ENCODE measurements at places on chromosomes 2 and 18.
A peak's percentile ranks its signal among the peaks of the same experiment; 100 is the strongest.

- no peak for DNase-seq
These were observed 219.6 kb downstream of the CD226 start for GRCh38 chr18:69727912-69728572.

DNA sequence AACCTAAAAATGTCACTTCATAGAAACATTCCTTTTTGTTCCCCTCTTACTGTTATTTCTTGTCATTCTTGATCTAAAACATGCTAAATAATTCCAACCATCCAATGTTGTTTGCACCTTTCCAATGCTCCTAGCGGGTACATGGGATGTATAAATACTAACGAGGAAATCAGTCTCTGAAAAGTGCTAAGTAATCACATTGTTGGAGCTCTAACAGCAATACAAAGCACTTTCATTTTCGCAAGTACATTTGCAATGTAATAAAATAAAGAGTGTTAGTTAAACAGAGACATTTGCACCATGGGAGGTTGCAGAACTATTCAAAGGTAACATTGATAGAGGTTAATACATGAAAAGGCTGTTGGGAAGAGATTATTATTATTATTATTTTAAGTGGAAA, 286.2 kb upstream of the ACVR2A start:
- no peak for DNase-seq

- no peak for DNase-seq
These were observed 1090.2 kb upstream of the PIK3C3 start for GRCh38 chr18:40864846-40865245.

DNA sequence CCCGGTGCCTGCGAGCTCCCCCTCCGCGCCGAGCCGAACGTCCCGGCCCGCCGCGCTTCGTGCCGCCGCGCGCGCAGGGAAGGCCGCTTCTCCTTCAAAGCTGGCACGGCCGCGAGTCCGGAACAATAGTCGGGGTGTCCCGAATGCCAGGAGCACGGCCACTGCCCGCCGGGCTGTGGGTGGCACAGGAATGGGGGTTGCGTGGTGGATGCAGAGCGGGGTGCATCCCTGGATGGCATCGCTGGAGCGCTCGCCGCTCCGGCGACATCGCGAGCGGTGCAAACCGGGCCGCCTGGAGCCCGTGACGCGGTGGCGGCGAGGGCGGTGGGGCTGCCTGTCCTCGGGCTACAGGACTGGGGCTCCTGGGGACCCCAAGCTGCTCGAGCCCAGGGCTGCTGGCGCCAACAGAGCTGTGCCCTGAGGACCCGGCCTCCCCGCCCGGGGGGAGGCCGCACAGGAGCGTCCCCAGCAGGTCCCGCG, 1.1 kb upstream of the SATB2 start:
- DNase-seq: no peak

- no peak for DNase-seq
These were observed 177.5 kb downstream of the CD8B2 start for GRCh38 chr2:106664669-106665068.

DNA sequence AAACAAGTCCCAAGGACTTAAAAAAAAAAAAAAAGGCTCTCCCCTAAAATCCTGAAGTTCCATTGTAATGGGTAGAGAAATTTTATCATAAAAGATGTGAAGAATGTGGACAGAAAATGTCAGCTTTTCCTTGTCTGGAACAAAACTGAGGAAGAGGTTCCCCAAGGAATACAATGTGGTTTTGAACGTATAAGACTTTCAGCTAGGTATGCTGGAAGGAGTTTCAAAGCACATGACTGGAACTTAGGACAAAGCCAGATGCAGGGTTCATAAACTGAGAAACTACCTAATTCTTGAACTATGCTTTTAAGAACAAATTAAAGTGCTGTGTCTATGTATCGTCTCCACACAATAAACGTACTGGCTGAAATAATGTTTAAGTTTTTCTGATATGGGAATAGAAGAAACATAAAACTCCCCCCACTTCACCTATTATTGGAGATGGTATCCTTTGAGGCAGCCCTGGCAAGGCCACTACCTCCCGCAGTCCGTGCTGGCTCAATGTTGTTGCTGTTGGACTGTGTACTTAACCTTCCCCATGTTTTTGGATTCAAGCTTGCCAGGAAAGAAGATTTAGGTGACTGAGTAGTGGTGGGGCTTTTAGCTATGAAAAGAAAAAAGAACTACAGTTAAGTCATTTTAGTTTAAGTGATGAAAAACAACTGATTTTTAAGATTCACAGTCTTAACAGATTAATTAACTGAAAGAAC, 84.2 kb upstream of the DNER start:
- DNase-seq: no peak

DNA sequence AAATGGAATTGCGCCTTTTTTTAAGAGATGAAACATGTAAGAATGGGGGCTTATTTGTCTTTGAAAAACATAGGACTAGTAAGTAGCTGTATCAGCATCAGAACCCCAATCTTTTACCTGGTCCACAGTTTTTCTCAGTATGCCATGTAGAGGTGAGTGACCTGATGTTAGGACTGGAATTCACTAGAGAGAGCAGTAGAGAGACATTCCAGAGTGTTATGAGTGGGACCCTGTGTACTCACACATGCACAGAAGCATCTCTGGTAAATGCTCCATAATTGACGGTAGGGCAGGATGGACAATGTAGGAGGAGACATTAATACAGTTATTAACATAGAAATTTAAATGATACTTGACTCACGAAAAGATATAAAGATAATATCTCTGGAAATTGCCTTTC, 1.4 kb upstream of the GALNT13 start:
- no peak for DNase-seq

GRCh38 chr2:40213071-40213470, 238.8 kb downstream of the SLC8A1 start:
- no peak for DNase-seq

DNA sequence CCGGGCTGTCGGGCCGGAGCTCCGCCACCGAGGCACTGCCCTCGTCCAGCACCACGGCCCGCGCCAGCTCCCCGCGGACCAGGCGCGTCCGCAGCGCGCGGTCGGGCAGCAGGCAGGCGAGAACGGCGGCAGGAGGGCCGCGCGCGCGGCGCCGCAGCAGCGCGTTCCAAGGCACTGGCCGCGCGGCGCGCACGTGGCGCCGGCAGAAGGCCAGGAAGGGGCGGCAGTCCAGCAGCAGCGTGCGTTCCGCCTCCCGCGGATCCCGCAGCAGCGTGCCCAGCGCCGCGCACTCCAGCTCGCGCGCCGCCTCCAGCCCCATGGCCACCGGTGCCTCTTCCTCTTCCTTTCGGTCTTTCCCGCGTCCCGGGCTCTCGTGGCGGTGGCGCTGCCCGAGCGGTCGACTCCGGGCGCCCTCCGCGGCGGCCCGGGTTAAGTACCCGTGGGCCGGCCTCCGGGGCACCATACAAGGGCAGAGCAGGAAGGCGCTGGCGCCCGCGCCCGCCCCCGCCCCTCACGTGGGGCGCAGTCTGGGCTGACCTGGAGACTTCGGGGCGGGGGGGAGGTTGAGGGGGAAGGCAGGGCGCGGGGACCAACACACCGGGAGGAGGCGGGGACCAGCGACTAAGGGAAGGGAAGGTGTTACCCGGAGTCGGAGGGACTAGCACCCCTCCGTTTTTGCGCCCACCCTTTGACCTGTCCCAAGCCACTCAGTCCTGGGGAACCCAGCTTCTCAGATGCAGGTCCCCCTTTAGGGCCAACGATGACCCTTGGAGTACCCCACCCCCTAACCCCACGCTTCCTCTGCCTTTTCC, at the start of gene DUSP2:
DUSP2 (minus strand) TSS at position 405 of the 812 bp plus-strand sequence; CDS start at position 319, 86 bp downstream.
- DNase-seq: peak; percentile 87

DNA sequence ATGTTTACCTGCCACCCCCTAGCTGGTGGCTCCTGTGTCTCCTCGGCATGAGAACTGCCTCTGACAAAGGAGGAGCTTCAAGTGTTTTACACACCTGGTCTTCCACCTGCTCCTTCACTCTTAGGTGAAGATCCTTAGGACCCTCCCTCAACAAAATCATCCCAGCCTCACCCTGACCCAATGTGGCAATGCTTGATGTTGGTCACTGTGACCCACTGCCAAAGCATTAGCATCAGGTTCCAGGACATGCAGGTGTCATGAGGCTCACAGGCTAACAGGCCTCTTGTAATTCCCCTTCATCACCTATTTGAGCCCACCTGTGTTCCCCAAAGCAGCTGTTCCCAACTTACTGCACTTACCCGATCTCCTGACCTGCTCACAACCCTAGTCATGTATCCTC, 9.8 kb downstream of the FZD5 start:
- no peak for DNase-seq

DNA sequence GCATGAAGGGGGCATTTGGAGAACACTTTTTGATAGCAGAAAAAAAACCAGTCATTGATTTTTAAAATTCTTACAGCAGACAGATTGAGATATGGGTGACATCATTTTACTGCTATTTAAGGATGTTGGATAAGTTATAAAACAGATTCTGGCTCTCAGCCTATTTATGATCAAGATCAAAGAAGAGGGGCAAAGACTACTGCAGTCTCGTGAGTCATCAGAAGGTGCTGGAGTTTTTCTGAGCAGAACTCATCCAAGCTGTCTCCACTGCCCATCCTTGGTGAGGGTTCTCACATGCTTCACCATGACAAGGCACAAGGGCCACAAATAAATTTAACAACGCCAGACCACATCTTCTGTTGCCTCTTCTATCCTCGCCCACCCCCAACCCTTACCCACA, 58.8 kb downstream of the ST6GAL2 start:
- no peak for DNase-seq

- no peak for DNase-seq
These were observed 134.5 kb downstream of the NCK2 start for GRCh38 chr2:105879106-105879802.

GRCh38 chr2:238024986-238025385, 35.8 kb upstream of the SCLY start:
- no peak for DNase-seq

DNA sequence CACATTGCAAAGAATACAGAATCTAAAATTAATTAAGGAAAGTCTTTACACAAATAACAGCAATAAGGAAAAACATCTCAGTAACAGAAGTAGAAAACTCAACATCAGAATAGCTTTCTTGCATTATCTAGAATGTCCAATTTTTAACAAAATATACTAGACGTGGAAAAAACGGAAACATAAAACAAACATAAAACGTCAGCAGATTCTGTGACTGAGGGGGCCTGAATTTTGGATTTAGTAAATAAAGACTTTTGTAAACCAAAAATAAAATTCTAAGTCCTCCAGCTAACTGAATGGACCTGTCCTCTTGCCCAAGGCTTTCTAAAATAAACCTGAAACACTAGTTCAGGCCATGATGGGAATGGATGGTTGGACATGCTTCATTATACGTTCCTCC, 773.5 kb upstream of the LRRTM1 start:
- no peak for DNase-seq

- no peak for DNase-seq
These were observed 451.4 kb upstream of the ST6GAL2 start for GRCh38 chr2:107337209-107337898.

GRCh38 chr2:222606306-222606705, 49.6 kb downstream of the FARSB start:
- no peak for DNase-seq

GRCh38 chr2:10285191-10285555, 17.5 kb upstream of the HPCAL1 start:
- no peak for DNase-seq

GRCh38 chr2:18578033-18578432, 11.3 kb downstream of the NT5C1B start:
- DNase-seq: no peak

GRCh38 chr2:70554338-70554892, 789 bp upstream of the TGFA start:
- DNase-seq: no peak

DNA sequence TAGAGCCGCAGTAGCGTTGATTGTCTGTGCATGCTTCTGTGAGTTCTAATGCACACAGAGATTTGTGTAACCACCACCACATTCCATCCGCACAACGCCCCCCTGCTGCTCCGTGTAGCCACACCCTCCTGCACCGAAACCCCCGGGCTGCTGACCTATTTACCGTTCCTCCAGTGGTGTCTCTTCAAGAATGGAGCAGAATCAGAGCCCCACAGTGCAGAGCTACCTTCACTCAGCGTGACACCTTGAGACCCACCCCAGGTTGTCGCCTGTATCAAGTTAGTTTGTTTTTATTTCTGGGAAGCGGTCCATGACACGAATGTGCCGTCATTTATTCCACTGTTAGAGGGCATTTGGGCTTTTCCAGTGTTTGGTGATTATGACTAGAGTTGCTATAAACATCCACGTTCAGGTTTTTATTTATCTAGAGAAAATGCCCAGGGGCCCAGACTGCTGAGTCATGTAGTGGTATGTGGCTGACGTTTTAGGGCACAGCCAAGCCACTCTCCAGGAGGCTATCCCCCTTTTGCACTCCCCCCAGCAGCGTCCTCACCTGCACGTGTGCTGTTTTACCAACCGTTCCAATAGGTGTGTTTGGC, 266.8 kb downstream of the NDUFA10 start:
- DNase-seq: no peak

GRCh38 chr2:24121469-24121868, 1.7 kb downstream of the PFN4 start:
- DNase-seq: no peak

DNA sequence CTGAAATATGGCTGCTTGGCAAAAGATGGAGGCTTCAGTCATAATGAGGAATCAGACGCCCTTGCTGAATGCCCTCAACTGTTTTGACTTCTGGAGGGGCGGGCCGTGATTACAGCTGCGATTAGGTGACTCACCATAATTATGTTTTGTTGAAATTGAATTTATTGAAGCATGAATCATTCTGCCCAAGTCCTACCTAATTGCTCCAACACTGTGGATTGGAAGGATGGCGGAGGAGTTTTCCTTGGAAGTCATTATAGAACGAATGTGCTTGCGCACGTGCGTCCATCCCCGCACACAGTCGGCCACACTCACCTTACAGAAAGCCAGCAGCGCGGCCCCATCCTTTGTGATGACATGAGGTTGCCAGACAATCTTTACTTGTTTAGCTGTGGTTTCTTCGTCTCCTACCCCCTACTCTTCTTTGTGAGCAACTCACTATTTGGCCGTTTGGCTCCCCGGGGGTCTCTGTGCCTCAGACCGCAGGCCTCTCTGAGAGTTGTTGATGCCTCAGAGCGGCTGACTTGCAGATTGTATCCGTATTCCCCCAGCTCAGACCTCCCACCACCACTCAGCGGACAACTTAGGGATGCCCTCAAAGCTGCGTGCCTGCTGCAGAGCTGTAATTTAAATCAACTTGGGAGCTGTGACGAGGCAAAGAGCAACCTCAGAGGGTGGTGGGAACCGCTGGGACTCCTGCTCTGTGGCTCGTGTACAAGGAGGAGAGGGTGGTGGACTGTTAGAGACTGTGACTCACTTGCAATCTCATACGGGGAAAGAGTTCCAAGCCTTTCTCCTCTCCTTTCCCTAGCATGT, 513.4 kb downstream of the TNS1 start:
- no peak for DNase-seq

GRCh38 chr2:28469304-28469703, 26.6 kb upstream of the PLB1 start:
- DNase-seq: no peak

DNA sequence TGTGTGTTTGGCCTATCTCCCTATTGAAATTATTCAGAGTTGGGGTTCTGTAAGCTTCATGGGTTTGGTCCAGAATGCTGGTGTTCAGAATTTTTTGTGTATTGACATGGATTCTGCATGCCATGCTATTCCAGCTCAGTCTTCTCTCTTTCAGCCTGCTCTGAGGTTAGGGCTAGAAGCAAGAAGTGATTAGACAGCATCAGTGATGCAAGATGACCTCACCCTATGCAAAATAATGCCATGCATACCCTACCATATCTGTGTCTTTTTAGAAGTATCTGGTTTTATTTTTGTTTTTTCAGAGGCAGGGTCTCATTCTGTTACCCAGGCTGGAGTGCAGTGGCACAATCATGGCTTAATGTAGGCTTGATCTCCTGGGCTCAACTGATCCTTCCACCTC, 175.6 kb upstream of the SKOR2 start:
- no peak for DNase-seq

Measured in stimulated activated CD4-positive, alpha-beta T cell treated with anti-CD3 and anti-CD28 coated beads, Interleukin-1b, Interleukin-23, amount 100 ng/mL, for 1 hour (primary cell).